Skin of body (tissue), 3 donors: ENCODE measurements at places on chromosomes 7 and 10. TPM values are rescaled to one million over a fixed set of nuclear protein-coding genes. Genes with fewer than 3 reads are reported as not detected.

GPR85 gene
- total RNA-seq: 1.9 TPM

NEUROG3 gene
- total RNA-seq: not detected

STEAP1 gene
- total RNA-seq: 16.3 TPM

HOXA1 gene
- 0.59 TPM for total RNA-seq

ADRB1 gene
- total RNA-seq: 0.79 TPM

TWIST1 gene
- 39.9 TPM for total RNA-seq

FIGNL1 gene
- 18.4 TPM for total RNA-seq

PRKCQ gene
- total RNA-seq: 2.7 TPM

CHCHD2 gene
- 138 TPM for total RNA-seq
